Sciatic nerve (tissue), 2 donors: ENCODE measurements at places on chromosomes 6 and 20. TPM values are rescaled to one million over a fixed set of nuclear protein-coding genes. Genes with fewer than 3 reads are reported as not detected.

RNF146 gene
- 72.2 TPM for total RNA-seq

TSBP1 gene
- not detected for total RNA-seq

C4A gene
- 453 TPM for total RNA-seq

DNA sequence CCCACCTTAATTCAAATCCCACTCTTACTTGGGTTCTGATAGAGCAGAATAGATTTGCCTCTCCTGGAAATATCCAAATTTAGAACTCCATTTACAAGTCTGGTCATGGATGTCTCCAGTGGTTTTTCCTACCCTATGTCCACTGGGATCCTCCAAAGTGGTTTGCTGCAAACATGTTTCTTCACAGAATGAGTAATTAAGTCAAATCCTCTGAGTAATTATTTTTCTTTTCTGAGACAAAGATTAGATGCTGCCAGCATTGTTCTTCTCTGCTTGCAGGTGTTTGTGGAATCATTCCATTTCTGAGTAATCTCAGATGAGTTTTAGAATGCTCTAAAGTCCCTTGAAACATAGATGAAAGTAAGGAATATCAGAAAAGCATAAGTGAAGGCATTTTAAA lies 21.9 kb downstream of the DTD1 start:
- no peak for DNase-seq

- no peak for DNase-seq
Observed at GRCh38 chr6:35061651-35062410, 79.3 kb downstream of the TCP11 start.

GRCh38 chr20:24778585-24779031 lies 170.5 kb upstream of the CST7 start:
- DNase-seq: peak; percentile 42

GRCh38 chr6:122652431-122652830 lies 42.2 kb downstream of the PKIB start:
- DNase-seq: no peak

DNA sequence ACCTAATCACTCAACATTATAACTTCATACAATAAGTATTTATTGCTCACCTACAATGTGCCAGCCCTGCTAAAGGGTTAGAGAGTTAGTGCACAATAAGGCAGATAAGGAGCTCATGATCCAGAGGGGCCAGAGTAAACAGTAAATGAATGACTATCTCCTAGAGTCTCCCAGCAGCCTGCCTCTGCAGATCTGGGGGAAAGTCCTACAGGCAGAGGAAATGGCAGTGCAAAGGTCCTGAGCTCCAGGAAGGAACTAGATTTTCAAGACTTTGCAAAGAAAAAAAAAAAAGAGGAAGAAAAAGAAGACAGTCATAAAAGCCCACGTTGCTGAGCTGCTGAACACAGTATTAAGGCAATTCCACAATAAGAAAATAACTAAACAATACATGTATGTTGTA lies 160.1 kb downstream of the SIM1 start:
- no peak for DNase-seq

- DNase-seq: no peak
Observed at GRCh38 chr6:11353921-11354389, 121.5 kb upstream of the NEDD9 start.

DNA sequence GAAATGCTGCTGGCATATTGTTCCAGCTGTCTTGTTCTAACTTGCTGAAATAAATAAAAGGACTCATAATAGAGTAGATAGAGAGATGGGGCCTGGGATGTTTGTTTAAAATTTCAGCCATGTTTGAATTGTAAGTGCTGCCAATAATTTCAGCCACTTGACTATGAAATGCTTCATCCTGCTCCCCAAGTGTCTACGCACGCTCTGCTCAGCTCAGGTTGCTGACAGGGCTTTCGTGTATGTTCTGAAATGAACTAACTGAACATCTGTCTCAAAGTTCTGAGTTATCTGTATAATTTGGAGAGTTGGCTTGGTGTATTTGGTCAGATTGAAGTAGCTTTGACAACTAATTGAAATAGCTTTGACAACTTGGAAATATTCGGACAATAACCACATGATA lies 387.8 kb downstream of the BMP2 start:
- no peak for DNase-seq

GRCh38 chr20:58378704-58379103 lies 10.3 kb upstream of the VAPB start:
- no peak for DNase-seq

GRCh38 chr6:6886171-6886885 lies 221.4 kb upstream of the RREB1 start:
- DNase-seq: no peak

GRCh38 chr20:53943522-53944291 lies 126.7 kb downstream of the BCAS1 start:
- no peak for DNase-seq

- peak; percentile 74 for DNase-seq
Observed at GRCh38 chr6:156777577-156778453, 637 bp downstream of the ARID1B start.

DNA sequence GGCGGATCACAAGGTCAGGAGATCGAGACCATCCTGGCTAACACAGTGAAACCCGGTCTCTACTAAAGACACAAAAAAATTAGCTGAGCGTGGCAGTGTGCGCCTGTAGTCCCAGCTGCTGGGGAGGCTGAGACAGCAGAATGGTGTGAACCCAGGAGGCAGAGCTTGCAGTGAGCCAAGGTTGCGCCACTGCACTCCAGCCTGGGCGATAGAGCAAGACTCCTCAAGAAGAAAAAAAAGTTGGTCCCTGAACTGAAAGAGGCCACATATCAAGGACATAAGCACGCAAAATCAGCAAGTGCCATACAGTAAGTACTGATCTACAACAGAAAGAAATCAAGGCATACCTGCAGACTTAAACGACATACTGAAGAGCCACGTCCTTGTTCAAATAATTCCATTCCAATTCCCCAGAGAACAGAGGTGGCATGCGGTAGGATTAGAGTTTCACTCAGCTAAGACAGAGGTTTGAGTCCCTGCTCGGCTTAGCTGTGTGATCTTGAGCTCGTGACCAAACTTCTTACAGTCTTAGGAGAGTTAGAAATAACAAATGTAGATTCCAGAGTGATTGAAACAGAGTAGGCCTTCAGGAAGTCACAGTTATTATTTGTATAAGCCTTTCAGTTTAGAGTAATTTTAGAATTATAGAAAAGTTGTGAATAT lies 29.2 kb downstream of the B4GALT5 start:
- no peak for DNase-seq

DNA sequence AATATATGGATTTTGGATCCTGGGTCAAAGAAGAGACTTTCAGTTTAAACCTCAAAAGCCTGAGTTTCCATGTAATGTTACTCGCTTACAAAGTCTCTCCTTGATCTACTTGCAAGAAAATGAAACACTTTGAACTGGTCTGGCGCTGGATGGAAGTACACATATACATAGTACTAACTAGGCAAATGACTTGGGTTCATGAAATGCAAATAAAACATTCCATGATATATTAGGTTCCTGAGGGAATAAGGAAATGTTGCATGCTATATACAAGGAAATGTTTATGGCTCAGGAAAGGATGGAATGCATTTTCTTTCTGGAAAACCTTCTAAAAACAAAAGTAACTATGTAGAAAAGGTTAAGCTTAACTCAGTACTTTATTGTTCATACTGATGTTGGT lies 11.4 kb upstream of the TXLNB start:
- no peak for DNase-seq

- peak; percentile 87 for DNase-seq
Observed at GRCh38 chr20:32761831-32762753, at the start of gene DNMT3B. Gene DNMT3B (plus strand): TSS chr20:32762385. CDS start chr20:32780324, 17,939 bp downstream.

- DNase-seq: peak; percentile 92
Observed at GRCh38 chr6:39865011-39865888, 69.0 kb downstream of the MOCS1 start.
